Activated naive CD8-positive, alpha-beta T cell treated with anti-CD3 and anti-CD28 coated beads for 36 hours (primary cell): ENCODE measurements at places on chromosomes 7 and 10. TPM values are rescaled to one million over a fixed set of nuclear protein-coding genes. Genes with fewer than 3 reads are reported as not detected.

- DNase-seq, result no peak
These were observed 86.7 kb upstream of the TMEM168 start for GRCh38 chr7:112876877-112877276.

DNA sequence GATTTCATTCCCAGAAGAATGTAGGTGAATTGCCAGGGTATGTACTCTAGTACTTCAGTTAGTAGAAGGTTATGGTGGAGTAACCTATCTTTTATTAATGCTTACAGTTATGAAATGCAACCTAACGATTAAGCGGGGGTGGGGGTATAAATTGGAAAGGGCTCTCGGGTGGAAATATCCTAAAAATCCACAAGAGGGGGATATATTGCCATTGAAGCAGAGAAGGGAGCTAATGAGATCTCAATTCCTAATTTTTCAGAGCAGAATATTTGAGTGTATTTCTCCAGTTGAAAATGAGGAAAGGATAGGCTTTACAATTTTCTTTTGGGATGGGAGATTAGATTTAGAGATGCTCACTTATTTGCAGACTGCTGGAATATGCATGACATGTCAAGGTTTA is 90.8 kb downstream of the DNAJB9 start:
- no peak for DNase-seq

DNA sequence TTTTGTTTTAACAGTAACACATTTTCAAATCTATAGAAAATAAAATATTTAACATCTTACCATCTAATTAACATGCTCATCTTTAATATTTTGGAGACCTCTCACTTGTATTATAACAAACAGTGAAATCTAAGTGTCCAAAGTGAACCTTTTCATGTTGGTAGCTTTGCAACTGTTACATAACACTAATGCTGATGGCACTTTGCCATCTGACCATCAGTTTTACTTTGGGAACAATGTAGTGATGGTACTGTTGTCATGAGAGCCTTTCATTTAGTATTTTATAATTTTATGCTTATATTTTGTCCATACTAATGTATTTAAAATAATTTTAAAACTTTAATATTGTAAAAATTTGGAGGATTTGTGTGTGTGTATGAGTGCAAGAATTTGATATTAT is 1017.0 kb upstream of the KCND2 start:
- DNase-seq, result no peak

DNA sequence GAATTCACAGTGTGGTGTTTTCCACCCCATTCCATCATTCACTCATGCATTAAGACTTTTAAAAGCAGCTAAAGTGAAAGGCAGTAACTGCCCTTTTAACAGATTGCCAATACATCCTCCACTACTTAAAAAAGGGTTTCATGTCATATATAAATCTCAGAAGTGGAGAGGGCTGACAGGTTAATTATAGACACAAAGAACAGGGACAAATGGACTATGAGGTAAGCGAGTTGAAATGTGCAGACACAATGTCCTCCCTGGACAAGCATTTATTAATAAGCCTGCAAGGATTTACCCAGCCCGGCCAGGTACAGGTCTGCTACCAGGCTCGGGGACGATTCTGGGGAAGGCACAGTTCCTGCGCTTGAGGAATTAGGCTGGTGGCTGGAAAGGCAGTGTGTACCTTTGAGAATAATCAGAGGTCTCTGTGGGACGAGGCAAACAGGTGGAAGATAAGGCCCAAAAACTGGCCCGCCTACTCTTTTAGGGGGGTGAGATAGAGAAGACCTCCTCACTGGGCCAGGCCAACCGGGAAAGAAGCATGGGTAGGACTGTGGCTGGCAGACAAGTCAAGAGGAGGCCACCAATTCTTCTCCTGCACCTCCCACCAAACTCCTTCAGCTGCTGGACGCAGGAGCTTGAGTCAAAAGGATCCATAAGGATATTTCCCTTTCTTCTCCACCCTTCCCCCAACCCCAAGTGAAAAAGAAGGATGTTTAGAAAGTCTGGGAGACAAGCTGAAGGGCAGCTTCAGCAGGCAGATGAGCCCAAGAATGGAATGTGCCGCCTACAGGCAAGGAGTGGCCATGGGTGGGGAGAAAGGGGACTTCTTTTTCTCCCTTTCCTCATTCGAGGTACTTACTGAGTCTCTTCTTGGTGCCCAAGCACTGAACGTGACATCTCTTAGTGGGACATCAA is 1.5 kb downstream of the PDLIM1 start:
- DNase-seq, result no peak

GRCh38 chr10:85936161-85936560 is 430.4 kb downstream of the GRID1 start:
- DNase-seq, result no peak

DNA sequence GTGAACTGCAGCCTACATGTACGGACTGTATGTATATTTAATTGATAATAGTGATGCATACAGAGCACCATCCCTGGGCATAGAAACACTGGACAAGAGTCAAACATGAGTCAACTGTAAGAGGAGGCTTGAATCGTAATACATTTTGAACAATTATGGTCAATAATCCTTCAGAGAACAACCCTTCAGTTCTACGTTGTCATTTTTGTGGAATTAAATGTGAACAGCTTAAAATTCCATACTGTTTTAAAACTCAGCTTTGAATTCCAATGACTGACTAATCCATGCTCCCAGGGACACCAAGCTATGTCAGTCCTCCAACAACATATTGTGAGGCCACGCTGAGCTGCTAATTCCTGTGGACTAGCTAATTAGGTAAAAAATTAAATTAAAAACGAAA is 41.5 kb upstream of the KMT2E start:
- no peak for DNase-seq

DNA sequence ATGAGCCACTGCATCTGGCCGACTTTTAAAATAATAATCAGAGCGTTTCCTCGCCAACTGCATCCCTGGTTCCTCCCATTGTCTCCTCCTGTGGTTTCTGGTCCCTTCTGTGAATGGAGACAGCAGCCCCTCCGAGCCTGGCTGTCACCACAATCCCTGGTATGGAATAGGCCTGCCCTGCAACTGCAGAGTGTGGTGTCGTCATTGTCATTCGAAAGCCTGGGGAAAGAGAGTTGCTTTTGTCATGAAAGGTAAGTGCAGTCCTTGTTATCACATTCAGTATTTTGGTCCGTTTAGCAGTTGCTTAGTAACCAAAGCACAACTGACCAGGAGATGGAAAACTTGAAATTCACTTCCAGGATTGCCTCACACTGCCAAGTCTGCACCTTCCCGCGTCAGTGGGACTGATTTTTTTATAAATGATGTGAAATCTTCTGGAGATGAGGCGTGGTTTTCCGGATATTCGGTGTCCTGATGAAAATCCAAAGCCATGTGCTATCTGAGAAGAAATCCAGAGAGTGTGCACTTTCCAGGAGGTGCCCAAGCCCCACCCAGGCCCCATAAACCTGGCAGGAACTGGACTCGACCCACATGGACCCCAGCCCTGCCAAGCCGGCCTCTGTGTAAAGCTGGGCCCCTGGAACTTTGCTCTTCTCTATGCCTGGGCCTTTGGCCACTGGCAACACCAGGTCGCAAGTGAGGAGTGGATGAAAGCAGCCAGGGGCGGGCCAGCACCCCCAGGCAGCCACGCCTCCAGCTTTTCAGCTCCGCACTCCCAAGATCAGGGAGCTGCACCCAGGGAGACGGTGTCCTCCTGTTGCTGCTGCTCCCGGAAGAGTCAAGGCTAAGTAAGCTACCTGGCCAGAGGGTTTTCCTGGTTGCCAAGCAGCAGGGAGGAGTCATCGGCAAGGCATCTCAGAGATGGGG is 133.7 kb upstream of the SH2B2 start:
- no peak for DNase-seq

GRCh38 chr10:125521721-125522680 is 161.0 kb downstream of the TEX36 start:
- DNase-seq, result peak; percentile 32

DNA sequence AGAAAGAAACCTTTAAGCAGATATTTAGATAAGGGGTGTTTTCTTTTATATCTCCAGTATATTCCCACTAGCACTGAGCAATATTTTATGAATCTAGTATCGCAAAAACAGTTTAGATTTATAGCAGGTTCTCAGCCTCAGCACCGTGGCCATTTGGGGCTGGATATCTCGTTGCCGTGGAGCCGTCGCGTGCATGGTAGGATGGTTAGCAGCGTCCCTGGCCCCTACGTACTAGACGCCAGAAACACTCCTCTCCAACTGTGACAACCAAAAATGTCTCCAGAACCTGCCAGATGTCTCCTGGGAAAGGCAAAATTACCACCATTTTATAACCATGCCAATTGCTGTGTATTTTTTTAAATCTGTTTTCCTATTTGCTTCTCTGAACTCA is 172.9 kb downstream of the CACNB2 start:
- no peak for DNase-seq

GRCh38 chr7:8939446-8939845 is 506.0 kb downstream of the NXPH1 start:
- no peak for DNase-seq

DNA sequence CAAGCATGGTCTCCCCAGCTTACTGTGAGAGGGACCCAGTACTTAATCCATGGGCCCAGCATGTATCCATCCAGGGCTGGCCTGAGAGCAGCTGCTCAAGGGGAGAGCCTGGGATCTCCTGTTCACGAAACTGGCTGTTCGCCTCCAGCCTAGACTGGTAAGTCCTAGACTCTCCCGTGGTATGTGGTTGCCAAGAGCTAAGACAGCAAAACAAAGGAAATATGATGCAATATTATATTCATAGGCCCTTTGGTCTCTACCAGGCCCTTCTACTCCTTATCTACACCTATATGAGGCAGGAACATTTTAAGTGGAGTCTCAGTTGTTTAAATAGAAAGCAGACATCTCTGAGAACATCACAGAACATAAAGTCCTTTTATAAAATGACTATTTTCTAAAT is 28.9 kb upstream of the STK17A start:
- no peak for DNase-seq

DNA sequence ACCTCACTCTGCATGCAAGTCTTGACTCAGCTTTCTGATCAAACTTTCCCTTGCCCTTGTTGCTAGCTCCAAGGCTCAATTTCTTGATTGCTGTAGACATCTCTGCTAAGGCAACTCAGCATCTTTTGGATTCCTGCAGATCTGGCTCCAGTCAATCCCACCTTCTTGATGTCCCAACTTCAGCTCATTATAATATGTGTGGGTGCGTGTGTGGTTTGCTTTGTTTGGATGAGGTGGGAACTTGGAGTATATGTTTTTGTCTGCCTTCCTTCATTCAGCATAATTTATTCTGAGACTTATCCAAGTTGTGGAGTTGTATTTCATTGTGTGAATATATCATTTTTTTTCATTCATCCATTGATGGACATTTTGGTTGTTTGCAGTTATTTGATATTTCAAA is 364.8 kb upstream of the IGFBP3 start:
- DNase-seq, result no peak

- no peak for DNase-seq
These were observed 4.3 kb upstream of the GSTO1 start for GRCh38 chr10:104250371-104250770.

DNA sequence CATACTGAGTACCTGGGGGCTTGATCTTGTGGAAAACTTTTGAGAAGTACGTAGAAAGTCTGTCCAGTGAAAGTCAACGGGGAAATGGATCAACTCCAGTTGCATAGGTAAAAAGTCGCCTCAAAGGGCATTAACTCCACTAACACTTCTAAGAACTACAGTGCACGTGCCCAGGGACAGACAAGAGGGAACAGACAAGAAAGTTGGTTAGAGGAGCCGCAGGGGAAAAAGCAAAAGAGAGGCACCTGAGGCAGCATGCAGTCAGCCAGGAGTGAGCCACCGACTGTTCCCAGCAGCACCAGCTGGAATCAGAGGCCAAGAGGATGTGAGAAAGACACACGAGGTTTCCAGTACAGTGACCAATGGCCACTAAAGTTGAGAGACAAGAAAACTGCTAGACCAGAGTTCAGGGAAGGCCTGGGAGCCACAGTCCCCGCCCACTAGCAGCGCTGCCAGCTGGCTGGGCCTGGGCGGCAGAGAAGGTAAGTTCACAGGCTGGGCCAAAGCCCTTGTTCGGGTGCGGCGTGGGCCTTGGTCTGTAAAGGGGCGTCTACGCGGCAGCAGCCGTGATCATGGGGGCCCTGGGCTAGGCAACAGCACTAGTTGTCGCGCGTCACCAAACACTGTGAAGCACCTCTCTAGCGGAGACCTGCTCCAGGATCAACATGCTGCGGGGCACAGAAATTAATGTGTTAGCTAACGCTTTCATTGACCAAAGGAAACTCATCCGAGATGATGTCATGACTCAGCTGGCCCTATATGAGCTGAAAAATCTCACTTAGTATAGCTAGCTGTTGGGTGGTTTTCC is 14.0 kb downstream of the ITGB1 start:
- DNase-seq, result no peak

Gene HILPDA
- total RNA-seq, result 72.8 TPM

Gene IFIT1B
- not detected for total RNA-seq

Gene ADCYAP1R1
- not detected for total RNA-seq

Gene LRRC17
- total RNA-seq, result not detected

Gene TRIM74
- 0.35 TPM for total RNA-seq
